K562 (cell line): ENCODE measurements at places on chromosomes 16 and 17.

DNA sequence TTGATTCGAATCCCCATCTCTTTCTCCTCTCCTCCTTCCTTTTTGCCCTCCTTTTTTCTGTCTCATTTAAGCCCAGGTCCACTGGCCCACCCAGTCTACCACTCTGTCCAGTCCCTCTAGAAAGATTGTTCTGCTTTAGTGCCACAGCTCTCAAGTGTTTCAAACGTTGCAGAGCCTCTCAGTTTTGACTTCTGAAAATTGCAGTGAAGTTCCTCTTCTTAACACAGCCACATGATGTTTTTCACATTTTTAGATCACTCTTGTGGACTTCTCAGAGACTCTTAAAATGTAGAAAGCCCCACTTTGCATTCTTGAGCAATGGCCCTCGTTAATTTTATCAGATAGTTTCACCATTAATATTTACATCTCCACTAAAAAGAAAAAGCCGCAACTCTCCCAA is 253.1 kb downstream of the HAPSTR1 start:
- no peak overlapping the region for H3K27ac ChIP-seq
- no peak for DNase-seq
- peaks cover 3% of the 10 kb centered on the region; the same call in 1 of the 2 replicates for H3K27me3 ChIP-seq
- no peaks in the 10 kb centered on the region for H3K36me3 ChIP-seq
- H3K4me1 ChIP-seq: no peaks in the 10 kb centered on the region

DNA sequence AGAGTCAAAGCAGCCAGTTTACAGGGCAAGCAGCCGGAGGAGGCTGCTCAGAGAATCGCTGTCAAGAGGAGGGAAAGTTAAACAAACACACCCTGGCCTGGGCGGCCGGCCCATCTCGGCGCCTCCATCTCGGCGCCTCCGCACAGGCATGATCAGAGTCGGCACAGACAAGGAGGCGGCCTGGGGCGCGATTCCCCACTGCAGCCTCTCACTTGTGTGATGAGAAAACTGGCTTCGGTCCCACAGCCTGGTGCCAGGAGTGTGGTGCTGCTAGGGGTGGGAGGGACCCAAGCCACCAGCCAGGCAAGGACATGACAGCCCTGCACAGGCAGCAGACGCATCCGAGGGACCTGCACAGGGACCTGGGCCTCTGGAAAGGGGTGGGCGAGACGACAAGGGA is 17.7 kb downstream of the SLC38A10 start:
- DNase-seq: no peak
- no peaks in the 10 kb centered on the region for H3K27me3 ChIP-seq
- peaks cover 72% of the 10 kb centered on the region; the same call in 2 of the 3 replicates for H3K36me3 ChIP-seq
- H3K4me1 ChIP-seq: no peaks in the 10 kb centered on the region

DNA sequence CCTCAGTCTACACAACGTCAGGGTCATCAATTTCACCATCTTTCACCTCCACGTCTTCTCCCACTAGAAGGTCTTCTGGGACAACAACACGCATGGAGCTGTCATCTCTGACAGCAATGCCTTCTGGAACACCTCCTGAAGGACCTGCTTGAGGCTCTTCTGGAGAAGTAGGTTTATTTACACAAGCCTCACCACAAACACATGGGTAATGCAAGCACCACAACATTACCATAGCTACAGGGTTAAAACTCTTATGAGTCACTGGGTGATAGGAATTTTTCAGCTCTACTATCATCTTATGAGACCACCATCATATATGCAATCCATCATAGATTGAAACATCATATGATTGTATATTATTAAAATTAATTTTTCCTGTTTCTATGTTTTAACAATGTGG is 215.4 kb downstream of the CHD9NB start:
- H3K27ac ChIP-seq: no peak overlapping the region
- H3K4me3 ChIP-seq: no peak overlapping the region
- no peaks in the 10 kb centered on the region for H3K36me3 ChIP-seq

- H3K27me3 ChIP-seq: peaks cover 54% of the 10 kb centered on the region
- DNase-seq: no peak
- no peaks in the 10 kb centered on the region for H3K36me3 ChIP-seq
Measured at GRCh38 chr17:9179602-9180001, 158.3 kb downstream of the NTN1 start.

DNA sequence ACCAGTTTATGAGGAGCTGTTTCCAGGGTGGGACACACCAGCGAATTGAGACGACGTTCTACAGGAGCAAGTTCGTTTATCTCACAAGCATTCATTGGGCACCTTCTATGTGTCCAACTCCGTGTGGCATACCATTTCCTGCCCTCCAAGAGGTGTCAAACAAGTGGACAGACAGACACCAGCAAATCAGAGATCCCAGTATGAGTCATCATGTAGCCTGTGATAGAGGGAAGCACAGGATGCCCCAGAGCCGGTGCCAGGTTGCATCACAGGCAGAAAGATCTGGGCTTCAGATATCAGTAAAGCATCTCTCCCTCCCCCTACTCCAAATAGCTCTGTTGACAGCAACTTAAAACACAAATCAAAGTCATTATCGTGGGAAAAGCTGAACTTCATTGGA is 31.8 kb upstream of the MAF start:
- 0 out of 3 replicates have a peak, but pooled peaks cover 2% of the 10 kb centered on the region for H3K27me3 ChIP-seq
- H3K36me3 ChIP-seq: no peaks in the 10 kb centered on the region
- no peak overlapping the region for H3K4me3 ChIP-seq
- no peak overlapping the region for H3K27ac ChIP-seq

DNA sequence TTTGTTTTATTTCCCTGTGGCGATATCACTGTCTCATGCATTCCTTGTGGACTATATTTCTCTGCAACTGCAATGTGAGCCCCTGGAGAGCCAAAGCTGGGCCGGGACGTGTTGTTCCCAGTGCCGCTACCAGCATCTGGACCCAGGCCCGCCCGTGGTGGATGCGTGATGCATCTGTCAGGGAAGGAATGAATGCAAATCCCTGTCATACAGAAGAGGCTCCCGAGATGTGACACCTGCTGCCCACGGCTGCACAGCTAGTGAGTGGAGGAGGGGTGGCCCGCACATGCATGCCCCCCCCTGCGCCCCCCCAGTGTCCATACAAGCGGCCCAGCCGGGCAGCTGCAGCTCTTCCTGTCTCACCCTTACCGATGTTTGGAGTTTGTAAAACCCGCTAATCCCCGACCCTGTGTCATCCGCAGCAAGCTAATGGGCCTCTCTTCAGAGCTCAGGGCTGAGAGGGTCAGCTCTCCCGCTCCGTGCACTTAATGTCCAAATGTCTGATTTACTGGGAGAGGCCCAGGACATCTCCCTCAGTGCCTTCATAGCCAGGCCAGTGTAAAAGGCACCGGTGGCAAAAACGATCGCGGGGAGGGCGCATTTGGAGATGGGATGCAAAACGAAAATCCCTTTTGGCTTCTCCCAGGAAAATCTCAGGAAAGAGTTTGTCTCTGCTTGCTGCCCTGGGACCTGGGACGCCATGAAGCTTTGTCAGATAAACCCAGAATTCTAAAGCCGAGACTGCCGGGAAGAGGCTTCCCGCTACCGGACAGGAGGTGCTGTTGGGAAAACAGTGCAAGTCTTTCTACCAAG is 91.8 kb downstream of the FOXL1 start:
- H3K27ac ChIP-seq: no peak overlapping the region
- no peaks in the 10 kb centered on the region for H3K36me3 ChIP-seq
- H3K4me1 ChIP-seq: peaks cover 3% of the 10 kb centered on the region
- DNase-seq: no peak
- peaks cover 45% of the 10 kb centered on the region for H3K27me3 ChIP-seq
- no peak overlapping the region for H3K4me3 ChIP-seq

DNA sequence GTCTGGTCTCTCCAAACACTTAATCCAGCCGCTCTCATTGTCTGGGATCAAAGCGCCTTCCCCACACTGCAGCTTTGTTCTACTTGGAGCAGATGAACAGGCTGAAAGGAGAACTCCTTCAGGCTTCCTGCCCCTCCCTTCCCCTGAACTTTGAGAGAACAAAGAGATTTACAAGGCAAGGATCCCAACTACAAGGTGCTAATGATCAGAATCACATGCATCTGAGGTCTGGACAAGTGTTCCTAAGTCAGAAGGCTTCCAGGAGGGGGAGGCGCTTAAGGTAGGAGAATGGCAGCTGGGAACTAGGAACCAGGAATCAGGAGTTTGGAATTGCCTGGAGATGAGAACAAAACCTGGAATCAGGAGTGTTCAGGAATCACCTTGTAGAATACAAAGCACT is 606.3 kb upstream of the CDH11 start:
- H3K27me3 ChIP-seq: no peaks in the 10 kb centered on the region
- no peak overlapping the region for H3K27ac ChIP-seq
- no peak for DNase-seq
- H3K4me3 ChIP-seq: no peak overlapping the region
- no peaks in the 10 kb centered on the region for H3K36me3 ChIP-seq

DNA sequence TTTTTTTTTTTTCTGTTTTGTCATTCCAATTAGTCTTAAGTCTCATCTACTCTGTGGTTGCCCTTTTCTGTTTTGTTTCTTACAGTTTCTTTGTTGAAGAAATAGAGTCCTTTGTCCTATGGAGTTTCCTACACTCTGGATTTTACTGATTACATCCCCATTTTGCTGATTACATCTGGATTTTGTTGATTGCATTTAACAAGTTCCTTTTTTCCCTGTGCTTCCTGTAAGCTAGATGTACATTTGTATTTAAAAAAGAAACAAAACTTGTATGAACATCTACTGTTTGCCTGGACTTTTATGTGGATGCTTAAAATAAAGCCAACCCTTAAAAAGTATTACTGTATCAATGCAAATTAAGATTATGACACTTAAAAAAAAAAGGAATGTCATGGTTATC is 147.6 kb downstream of the CHD9 start:
- no peak overlapping the region; the same call in 2 of the 3 replicates for H3K27ac ChIP-seq
- H3K27me3 ChIP-seq: no peaks in the 10 kb centered on the region
- DNase-seq: no peak
- peaks cover 4% of the 10 kb centered on the region; the same call in 1 of the 3 replicates for H3K36me3 ChIP-seq
- H3K4me1 ChIP-seq: no peaks in the 10 kb centered on the region

- H3K36me3 ChIP-seq: no peaks in the 10 kb centered on the region
- peaks cover 12% of the 10 kb centered on the region for H3K4me1 ChIP-seq
- DNase-seq: no peak
- no peaks in the 10 kb centered on the region for H3K27me3 ChIP-seq
- peak overlapping the region; percentile 41; the same call in 1 of the 3 replicates for H3K27ac ChIP-seq
Measured at GRCh38 chr17:31309556-31309955, 4.3 kb downstream of the EVI2B start.

DNA sequence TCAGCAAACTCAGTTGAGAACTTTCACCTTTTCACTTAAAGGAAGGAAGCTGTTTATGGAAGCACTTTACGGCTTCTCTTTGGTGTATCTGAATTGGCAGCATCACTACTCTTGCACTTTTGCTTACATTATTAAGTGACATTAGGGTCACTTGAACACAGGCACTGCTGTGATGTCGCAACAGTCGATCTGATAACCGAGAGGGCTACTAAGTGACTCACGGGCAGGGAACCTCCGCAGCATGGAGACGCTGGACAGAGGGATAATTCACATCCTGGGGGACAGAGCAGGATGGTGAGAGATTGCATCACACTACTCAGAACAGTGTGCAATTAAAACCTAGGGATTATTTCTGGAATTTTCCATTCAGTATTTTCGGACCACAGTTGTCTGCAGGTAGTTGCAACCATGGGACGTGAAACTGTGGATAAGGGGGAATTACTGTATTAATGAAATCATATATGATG is 56.5 kb downstream of the DNAH2 start:
- H3K27me3 ChIP-seq: peaks cover 42% of the 10 kb centered on the region
- no peak overlapping the region for H3K27ac ChIP-seq
- DNase-seq: no peak

- no peaks in the 10 kb centered on the region for H3K36me3 ChIP-seq
- H3K4me3 ChIP-seq: no peak overlapping the region
- peaks cover 3% of the 10 kb centered on the region; the same call in 1 of the 2 replicates for H3K4me1 ChIP-seq
- H3K27ac ChIP-seq: no peak overlapping the region
- H3K27me3 ChIP-seq: peaks cover 54% of the 10 kb centered on the region
- no peak for DNase-seq
Measured at GRCh38 chr16:56584276-56584675, 5.1 kb upstream of the MT3 start.

DNA sequence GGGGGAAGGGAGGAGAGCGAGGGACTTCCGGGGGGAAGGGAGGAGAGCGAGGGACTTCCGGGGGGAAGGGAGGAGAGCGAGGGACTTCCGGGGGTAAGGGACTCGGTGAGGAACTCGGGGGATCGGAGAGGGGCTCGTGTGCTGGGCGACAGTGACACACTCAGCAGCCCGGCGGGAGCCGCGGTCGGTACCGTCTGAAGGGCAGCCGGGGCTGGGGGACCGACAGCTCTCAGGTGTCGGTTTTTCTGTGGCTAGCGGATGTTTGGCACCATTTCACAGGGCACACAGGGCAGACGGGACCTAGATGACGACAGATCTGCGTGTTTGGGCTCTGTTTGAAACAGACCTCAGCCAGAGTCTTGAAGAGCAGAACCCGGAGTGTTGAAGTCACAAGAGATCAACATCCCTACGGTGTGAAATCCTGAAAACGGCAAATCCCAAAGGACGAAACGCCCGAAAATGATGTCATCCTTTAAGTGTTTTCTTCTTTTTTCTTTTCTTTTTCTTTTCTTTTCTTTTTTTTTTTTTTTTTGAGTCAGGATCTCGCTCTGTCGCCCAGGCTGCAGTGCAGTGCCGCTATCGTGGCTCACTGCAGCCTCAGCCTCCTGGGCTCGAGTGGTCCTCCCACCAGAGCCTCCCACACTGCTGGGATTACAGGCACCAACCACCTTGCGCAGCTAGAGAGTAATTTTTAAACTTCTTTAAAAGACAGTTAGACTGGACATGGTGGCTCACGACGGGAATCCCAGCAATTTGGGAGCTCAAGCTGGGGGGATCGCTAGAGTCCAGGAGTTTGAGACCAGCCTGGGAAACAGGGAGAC is 23.9 kb downstream of the ZNF778 start:
- peaks cover 28% of the 10 kb centered on the region for H3K4me1 ChIP-seq
- peak overlapping the region; percentile 67 for H3K4me3 ChIP-seq
- H3K27ac ChIP-seq: peak overlapping the region; percentile 96
- DNase-seq: peak; percentile 77
- no peaks in the 10 kb centered on the region for H3K36me3 ChIP-seq

GRCh38 chr17:42372142-42372541 is 16.1 kb downstream of the STAT3 start:
- H3K27ac ChIP-seq: no peak overlapping the region
- H3K4me3 ChIP-seq: no peak overlapping the region
- DNase-seq: no peak
- no peaks in the 10 kb centered on the region for H3K27me3 ChIP-seq
